ENCODE measurements at places on chromosomes 5 and 9. TPM values are rescaled to one million over a fixed set of nuclear protein-coding genes. Genes with fewer than 3 reads are reported as not detected.

Gene RNF224
- total RNA-seq = 0.15 TPM

Gene STOM
- total RNA-seq = 496 TPM

Gene GABRA1
- total RNA-seq = not detected

Gene GPR21
- total RNA-seq = 0.41 TPM

Gene ARID3C
- not detected for total RNA-seq

Gene DMRTA1
- total RNA-seq = 1.9 TPM

Gene MEGF10
- 0.17 TPM for total RNA-seq

Gene FGF10
- 7.8 TPM for total RNA-seq

DNA sequence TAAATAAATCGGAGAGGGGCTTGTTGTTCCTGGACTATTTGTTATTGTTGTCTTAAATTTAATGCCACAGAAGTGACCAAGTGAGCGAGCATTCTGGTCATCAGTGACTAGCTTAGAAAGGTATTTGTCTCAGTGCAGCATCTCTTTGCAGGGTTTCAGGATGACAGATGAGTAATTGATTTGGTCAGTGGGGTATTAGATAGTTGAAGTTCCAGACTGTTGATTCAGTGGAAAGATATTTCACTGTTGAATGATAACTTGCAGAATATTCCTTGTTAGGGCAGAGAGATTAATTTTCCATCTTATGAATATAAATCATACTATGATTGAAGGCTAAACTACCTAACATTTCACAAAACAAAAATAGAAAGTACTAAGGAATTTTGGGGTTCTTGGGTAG, 122.4 kb downstream of the TRIO start:
- no peak for DNase-seq

GRCh38 chr9:116365056-116365471, 211.5 kb downstream of the PAPPA start:
- DNase-seq = peak; percentile 92

GRCh38 chr5:53403758-53404157, 76.7 kb upstream of the FST start:
- DNase-seq = no peak

DNA sequence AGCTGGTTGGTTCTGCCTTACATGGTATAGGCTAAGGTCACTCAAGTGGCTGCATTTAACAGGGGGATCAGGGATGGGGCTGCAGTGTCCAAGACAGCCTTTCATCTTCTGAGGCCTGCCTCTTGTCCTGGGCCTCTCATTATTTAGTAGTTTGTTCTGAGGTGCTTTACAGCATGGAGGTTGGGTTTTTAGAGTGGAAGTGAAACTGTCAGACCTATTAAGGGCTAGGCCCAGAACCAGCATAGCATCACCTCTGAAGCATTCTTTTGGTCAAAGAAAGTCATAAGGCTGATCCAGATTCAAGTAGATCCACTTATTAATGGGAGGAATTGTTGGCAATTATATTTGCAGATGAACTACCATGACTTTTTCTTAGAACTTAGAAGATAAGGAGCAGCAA, 146.0 kb upstream of the NMUR2 start:
- no peak for DNase-seq

- no peak for DNase-seq
Observed at GRCh38 chr5:51977014-51977413, 593.8 kb downstream of the ISL1 start.

DNA sequence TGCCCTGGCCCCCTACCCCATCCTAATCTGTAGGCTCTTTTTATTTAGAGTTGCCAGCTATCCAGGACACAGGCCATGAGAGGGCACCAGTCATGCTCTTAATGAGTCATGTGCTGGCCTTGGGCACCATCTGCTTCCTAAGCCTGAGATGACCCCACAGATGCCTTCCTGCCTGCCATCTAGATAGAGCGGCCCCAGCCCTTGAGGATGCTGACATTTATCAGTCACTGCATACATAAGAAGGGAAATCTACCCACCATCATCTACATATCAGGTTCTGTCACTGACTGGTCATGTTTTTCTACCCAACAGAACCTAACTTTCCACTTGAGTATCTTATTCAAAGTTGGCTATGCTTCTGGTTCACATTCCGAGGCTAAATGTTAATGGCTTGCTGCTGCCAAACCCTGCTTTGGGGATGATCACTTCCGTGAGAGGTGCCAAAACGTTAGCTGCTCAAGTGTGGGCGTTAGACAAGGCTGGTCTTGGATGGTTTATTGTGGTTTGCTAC, 49.9 kb upstream of the TTC23L start:
- no peak for DNase-seq

DNA sequence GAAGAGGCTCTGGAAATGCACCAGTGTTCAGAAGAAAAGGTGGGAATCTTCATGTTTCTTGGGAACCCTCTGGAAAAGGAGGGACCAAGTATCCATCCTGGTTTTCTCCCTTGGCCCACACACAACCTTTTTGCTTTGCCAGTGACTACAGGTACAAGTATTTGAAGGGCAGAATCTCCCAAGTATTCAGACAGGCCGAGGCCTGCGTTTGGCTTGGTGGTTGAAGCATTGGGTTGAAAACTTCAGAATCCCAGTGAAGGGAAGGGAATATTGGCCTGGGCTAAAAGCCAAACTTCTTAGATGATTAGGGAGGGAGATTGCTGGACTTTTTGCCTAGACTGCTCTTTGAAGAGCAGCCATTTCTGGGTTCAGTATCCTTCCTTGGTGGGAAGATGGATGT, 71.9 kb downstream of the UBAP1 start:
- DNase-seq = no peak

DNA sequence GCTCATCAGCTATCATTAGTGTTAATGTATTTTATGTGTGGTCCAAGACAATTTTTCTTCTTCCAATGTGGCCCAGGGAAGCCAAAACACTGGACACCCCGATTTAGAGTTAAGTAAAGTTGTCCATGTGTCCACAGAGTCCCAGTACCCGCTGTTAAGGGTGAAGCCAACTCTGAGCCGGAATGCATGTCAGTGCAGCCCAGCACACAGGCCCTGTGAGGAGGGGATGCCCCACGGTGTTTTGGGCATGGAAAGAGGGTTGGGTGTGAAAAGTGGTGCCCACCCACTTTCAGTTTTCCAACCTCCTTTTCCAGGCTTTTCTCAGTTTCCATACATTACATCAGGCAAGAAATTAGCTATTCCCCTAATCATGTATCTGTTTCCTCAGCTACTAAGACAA, 24.4 kb downstream of the SHC3 start:
- DNase-seq = no peak

DNA sequence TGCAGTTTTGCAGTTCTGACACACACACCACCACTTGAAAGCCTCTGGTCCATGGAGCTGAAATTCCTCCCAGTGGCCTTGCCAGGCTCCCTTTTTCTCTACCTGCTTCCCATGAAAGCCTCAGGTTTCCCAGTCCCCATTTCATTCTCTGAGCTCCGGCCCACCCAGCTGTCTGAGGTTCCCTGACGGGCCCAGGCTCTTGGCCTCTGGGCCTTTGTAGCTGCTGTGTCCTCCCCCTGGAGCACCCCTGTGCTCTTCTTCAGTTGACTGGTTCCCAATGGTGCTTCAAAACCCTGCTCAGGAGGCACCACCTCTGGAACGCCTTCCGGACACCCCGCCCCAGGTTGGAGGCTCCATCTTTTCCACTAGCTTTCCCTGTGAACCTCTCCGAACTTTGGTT, 155.9 kb upstream of the SHB start:
- no peak for DNase-seq

DNA sequence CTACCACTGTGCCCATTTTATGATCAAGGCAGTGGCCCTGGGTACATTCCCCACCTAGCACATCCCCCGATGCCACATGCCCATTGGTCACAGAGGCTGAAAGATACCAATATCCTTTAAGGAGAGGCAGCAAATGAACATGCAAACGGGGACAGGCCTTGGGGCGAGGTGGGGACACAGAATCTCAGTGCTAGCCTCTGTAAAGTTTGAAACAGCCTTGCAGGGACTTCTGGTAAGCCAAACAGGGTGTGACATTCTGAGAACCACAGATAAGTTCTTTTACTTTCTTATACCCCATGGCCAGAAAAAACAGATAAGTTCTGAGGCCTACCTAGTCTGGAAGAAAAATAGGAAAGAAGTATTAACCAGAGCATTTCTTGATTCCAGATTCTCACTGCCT, 60.5 kb downstream of the ACER2 start:
- no peak for DNase-seq
